Endodermal cell (in vitro differentiated cells): ENCODE measurements at places on chromosomes 12 and 14.
A peak's percentile ranks its signal among the peaks of the same experiment; 100 is the strongest.

- DNase-seq: no peak
Observed at GRCh38 chr14:52299692-52300278, 14.3 kb upstream of the PTGER2 start.

- DNase-seq: peak; percentile 94
Observed at GRCh38 chr12:106138633-106139421, at the start of gene NUAK1. Gene NUAK1 (minus strand): TSS chr12:106138954. CDS start chr12:106138653, 301 bp downstream.

- no peak for DNase-seq
Observed at GRCh38 chr12:16325426-16325825, 22.0 kb upstream of the MGST1 start.

DNA sequence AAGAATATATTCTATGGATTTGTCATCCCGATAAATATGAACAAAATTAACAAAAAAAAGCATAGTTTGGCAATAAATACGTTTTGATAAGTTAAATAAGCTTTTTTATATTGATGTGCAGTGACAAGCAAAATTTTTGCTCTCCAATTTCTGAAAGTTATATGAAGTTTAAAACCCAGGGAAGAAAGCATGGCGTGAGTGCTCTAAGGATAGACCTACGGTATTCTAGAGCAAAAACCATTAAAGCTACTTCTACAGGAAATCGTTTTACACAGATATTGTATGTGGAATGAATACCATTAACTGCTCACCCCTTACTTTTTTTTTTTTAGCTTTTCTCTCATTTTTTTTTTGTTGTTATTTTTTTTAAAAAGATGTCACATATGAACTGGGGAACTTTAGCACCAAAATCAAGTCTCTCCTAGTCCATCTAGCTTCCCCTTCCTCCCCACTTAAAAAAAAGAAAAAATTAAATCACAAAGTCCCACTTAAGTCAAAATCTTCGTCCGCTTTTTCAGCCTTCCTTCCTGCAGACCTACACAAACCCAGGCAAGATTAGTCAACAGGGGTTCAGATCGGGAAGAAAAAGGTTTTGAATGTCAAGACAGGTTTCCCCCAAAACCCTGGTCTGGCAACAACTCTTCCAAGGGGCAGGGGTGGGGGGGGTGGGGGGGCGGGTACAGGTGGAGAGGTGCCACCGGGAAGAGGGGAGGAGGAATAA, 4.4 kb downstream of the ZFP36L1 start:
- DNase-seq: no peak

DNA sequence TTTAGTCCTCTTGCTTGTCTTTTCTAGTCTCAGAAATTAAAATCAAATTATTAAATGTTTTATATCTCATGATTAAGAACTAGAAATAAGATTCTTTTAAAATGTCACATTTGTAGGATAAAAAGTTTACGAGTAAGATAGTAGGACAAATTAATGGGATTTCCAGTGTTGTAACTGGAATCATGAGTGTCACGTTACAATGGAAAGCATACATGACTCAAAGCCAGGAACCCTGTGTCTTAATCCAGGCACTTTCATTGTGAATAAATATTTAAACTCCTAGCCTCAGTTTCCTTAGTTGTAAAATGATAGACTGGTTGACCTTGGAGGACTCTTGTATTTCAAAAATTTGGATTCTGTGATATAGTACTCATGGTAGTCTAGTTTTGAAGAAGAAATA, 84.9 kb downstream of the MIA2 start:
- DNase-seq: no peak

GRCh38 chr12:42336286-42336685, 10.3 kb downstream of the PPHLN1 start:
- DNase-seq: no peak

DNA sequence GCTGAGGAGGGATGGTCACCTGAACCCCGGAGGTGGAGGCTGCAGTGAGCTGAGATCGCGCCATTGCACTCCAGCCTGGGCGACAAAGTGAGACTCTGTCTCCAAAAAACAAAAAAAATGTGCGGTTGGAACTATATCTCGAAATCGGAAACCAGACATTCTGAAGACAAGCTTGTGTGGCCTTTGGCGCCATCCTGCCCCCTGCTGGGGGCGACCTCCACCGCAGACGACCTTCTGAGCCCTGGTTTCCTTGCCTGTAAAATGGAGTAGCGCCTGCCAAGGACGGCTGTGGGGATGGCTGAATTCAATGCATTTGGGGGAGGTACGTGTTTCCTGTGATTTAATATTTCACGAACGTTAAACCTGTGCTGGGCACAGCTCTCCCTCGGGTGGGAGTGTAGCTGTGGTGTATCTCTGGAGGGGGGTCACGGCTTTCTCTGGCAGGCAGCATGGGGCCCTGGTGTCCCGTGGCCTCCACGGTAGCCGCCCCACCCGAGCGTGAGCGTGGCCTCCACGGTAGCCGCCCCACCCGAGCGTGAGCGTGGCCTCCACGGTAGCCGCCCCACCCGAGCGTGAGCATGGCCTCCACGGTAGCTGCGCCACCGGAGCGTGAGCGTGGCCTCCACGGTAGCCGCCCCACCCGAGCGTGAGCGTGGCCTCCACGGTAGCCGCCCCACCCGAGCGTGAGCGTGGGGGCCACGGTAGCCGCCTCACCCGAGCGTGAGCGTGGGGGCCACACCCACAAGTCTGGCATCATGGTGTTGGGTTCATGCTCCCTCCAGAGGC, 55.3 kb downstream of the LRCOL1 start:
- peak; percentile 84 for DNase-seq

GRCh38 chr14:31307198-31307597, 99.6 kb upstream of the HECTD1 start:
- DNase-seq: no peak

- DNase-seq: no peak
Observed at GRCh38 chr12:104433061-104433460, 23.7 kb upstream of the CHST11 start.
